CD4-positive, alpha-beta T cell treated with Interferon alpha-2 for 1 hour (primary cell): ENCODE measurements at places on chromosomes 2 and 18.
A peak's percentile ranks its signal among the peaks of the same experiment; 100 is the strongest.

- DNase-seq: no peak
Observed at GRCh38 chr2:220664272-220665107, 907.6 kb downstream of the EPHA4 start.

DNA sequence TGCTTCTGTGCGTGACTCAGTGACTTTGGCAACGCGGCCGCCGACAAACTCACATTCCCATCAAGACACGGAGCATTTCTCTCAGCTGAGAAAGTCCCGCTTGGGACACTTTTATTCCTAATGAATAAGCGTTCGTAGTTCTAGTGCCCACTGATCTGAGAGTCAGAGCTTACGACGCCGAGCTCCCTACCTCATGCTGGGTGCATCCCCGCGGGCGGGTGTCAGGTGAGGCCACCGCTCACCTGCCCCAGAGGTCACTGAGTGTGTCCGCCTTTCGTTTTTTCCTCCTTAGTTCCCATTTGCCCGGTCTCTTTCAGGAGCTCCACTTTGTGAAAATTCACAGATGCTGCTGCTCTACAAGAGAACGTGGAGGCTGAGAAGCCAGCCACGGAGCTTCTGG, 43.6 kb upstream of the TMEM18 start:
- no peak for DNase-seq

GRCh38 chr2:231526341-231527090, 3.7 kb downstream of the NMUR1 start:
- no peak for DNase-seq

DNA sequence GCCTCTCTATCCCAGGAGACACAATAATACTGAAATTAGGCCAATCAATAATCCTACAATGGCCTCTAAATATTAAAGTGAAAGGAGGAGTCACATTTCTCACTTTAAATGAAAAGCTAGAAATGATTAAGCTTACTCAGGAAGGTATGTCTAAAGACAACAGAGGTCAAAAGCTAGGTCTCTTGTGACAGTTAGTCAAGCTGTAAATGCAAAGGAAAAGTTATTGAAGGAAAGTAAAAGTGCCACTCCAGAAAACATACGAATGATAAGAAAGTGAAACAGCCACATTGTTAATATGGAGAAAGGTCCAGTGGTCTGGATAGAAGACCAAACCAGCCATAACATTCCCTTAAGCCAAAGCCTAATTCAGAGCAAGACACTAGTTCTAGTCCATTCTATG, 9.5 kb downstream of the SESTD1 start:
- no peak for DNase-seq

DNA sequence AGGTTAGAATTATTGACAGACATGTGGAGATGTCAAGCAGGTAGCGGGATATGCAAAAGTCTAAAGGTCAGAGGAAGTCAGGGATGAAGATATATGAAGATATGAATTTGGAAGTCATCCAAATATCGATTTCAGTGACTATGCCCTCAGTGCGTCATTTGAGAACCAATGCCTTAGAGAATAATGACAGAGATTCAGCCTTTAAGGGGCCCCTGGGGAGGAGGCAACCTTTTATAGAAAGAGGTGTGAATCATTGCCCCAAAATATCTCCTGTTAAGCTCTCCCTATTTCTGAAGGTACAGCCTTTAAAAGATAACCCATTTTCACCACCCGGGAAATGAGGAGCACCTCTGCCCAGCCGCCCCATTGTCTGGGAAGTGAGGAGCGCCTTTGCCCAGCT, 223.4 kb downstream of the NCKAP5 start:
- no peak for DNase-seq

GRCh38 chr2:23121968-23122648, 262.9 kb upstream of the KLHL29 start:
- DNase-seq: no peak

- no peak for DNase-seq
Observed at GRCh38 chr18:56919190-56919589, 227.7 kb upstream of the BOD1L2 start.

DNA sequence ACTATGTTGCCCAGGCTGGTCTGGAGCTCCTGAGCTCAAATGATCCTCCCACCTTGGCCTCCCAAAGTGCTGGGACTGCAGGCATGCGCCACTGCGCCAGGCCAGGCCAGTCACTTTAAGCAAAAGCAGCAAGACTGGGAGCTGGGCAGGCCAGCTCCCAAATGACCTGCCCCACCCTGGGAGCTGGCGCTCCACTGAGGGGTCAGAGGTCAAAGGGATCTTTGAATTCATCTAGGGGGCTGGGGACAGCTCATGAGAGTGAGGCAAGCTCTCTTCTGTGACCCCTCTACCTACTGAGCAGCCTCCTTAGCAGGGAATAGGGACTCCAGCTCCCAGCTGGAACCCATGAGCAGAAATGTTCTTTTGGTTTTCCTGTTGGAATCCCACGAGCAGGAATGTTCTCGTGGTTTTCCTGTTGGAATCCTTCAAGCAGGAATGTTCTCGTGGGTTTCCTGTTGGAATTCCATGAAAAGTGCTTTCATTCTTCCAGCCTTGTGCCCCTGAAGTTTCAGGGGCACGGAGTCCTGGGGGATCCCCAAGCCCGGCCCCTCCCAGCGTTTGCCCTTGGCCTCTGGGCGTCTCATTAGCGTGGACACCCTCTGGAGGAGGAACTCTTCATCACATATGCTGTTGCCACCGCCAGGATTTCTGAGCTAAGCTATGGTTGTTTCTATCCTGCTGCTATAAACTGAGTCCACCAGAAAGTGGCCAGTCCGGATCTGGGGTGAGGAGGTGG, 162.0 kb upstream of the HAAO start:
- no peak for DNase-seq

- no peak for DNase-seq
Observed at GRCh38 chr2:183359867-183360266, 235.6 kb downstream of the NUP35 start.

- no peak for DNase-seq
Observed at GRCh38 chr2:71665168-71666093, 212.1 kb downstream of the DYSF start.

DNA sequence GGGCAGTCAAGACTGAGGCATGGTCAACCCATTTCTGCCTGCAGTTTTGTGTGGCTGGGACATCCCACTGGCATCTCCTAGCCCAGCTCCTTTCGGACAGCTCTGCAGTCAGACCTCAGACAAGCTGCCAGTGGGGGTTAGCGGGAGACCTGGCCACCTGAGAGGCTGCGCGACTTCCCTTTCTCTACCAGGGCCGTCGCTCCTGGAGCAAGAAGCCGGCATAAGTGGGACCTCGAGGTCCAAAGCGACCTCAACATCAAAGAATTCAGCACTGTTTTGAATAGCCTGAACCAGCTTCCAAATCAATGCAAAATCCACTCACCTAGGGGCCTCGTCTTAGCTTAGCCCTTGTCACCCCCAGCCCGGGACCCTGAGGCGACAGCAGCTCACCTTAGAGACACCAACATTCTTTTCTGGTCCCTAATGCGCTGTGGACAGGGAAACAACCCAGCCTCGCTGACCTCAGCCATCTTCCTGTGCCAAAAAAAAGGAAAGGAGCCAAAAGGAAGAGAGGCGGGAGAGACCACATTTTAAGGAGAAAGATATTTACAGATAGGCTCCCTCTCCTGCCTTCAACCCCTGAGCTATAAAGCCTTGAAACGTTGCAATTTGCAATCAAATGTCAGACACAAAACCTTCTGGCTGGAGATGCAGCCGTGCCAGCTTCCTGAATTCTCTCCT, 81.2 kb downstream of the GFPT1 start:
- DNase-seq: no peak

DNA sequence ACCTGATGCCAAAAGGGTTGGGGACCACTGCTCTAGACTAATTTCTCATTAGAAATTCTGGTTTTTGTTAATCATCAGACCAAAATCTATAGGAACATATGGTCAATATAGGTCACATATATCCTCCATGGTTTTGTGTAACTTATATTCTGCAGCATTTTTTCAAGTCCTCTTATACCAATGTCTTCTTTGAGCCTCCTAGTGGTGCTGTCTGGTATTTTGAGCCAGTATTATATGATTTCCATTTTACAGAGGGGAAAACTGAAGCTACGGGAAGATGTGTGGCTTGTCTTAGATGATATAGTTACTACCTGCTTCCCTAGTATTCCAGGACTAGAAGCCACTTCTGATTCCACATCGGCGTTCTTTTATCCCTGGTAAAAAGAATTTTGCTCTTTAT, 13.8 kb downstream of the MAPK4 start:
- DNase-seq: no peak

DNA sequence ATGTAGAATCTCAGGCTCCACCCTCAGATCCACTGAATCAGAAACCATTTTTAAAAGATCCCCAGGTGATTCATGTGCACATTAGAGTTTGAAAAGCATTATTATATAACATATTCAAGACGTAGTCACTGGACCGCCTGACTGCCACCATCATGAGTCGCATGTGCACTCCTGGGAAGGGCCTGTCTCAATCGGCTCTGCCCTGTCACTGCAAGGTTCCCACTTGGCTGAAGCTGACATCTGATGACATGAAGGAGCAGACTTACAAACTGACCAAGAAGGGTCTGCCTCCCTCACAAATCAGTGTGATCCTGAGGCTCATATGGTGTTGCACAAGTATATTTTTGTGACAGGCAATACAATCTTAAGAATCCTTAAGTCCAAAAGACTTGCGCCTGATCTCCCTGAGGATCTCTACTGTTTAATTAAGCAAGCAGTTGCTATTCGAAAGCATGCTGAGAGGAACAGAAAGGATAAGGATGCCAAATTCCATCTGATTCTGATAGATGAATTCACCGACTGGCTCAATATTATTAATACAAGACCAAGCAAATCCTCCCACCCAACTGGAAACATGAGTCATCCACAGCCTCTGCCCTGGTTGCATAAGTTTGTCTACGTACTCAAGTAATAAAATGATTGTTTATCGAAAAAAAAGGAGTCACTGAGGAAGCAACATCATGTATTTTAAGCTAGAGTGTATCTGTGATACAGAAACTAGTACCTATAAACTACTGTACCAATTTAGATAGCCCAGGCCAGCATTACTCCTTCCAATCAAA, 26.2 kb downstream of the ATAD2B start:
- peak; percentile 2 for DNase-seq
